ENCODE measurements at places on chromosomes 5 and 9.

DNA sequence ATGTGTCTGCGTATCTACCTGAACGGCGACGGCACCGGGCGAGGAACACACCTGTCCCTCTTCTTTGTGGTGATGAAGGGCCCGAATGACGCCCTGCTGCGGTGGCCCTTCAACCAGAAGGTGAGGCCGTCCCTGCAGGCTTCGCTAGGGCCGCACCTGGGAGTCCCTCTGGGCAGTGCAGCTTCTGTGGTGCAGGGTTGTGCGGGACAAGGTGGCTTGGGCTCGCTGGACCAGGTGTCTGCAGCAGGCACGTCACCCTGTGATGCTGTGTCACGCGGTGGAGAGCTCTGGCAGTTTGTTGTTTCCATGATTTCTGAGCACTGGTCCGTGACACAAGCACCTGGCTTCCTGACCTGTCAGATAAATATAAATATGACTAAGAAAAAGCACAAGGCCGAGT, 20.7 kb downstream of the FBXW5 start:
- no peak for DNase-seq

- no peak for DNase-seq
Observed at GRCh38 chr5:102249381-102249780, 46.7 kb downstream of the SLCO4C1 start.

DNA sequence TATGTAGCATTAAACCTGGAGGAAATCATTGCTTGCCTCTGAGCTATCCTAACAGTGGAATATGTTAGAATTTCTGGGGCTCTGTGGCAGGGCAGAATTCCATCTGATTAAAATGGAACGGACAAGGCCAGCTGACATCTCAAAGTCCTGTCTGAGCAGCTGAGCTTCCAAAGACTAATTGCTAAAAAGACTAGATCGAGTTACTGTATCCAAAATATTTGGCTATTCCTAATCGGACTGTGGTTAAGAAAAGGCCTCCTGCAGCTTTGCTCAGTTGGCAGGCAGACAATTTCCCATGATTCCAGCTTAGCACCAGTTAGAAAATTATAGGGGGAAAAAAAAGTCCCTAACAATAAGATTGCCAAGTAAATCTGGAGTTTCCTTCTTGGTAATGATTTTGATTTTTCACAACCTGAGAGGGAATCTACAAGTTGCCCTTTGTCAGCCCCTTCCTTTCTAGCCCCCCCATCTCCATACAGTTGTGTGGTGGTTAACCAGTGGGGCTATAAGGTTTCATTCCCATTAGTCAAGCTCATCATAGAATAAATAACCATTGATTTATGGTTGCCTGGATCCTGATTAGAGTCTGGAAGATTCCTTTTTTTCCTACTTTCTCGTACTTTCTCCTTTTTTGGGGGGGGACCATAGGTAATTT, 26.4 kb downstream of the PTGR1 start:
- no peak for DNase-seq

GRCh38 chr5:67221487-67222242, 25.1 kb upstream of the CD180 start:
- DNase-seq, result peak; percentile 60

GRCh38 chr5:149005077-149005892, 57.6 kb downstream of the SH3TC2 start:
- no peak for DNase-seq

DNA sequence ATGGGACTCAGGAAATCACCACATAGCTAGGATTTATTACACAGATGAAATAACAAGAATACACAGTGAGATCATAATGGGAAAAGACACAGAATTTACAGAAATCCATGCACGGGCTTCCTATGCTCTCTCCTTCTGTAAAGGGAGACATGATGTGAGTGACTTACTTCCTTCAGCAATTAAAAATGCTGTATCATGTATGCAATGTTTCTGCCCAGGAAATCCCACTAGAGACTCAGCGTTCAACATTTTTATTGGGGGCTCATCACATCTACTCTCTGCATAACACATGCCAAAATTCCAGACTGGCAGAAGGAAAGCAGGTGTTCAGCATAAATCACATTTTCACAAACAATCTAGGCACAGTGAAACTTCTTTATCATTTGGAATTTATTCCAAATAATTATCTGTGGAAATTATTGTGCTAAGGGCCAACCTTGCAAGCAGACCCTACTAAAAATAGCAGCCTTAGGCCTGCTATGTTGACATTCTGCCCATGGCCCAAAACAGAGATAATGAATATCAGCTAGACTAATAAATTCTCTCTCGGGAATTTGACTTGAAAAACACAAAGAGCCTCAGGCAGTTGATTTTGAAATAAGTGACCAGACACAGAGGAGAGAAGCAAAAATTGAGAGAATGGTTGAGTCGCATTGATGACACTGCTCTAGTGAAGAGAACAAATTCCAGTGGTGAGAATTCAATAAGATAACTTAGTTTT, 31.4 kb upstream of the SELENOP start:
- DNase-seq, result no peak

DNA sequence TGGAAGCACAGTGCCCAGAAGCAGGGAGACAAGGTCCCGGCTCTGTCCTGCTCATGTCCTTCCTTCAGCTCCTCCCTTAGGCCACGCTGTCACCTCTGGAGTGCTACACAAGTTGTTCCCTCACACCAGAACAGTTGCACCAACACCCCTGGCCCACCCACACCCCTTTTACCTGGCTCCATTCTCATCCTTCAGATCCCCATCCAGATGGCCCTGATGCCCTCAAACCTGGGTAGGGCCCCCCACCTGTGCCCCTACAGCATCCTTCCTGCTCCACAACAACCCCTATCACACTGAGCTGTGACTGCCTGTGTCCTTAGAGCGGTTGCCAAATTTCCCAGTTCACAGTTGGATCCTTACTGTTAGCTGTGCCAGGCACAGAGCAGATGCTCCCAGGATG, 29.2 kb downstream of the ANKS6 start:
- no peak for DNase-seq

DNA sequence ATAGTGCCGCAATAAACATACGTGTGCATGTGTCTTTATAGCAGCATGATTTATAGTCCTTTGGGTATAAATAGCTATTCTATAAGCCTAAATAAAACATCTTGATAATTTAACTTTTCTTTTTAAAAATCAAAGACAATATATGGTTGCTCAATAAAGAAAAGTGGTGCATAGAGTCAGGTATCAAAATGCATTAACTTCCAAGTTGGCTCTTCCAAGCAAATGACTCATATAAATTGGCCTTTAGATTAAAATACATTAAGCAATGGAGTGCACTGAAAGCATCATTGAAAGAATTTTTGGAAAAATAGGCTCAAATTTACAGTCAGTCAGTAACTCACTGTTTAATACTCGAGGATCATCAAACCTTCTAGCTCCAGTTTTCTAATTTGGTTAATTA, 106.6 kb downstream of the PLCXD3 start:
- no peak for DNase-seq

DNA sequence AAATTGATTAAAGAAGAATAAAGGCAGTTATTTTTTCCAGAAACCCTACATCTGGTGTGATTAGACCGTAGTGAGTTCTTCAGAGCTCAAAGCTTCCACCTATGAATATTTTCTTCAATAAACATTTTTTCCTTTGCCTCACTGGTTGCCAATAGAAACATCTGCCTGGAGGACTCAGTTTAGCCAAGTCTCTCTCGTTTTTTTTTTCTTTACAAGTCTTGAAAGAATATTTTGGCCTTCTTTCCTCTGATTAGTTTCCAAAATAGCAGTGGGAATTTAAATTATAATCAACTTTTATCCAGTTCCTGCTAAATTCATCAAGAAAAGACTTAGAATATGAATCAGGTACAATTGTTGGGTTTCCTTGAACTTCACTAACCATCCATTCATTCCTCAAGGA, 897.5 kb downstream of the TLE1 start:
- no peak for DNase-seq

- DNase-seq, result no peak
Observed at GRCh38 chr5:35324201-35324600, 93.9 kb upstream of the PRLR start.

DNA sequence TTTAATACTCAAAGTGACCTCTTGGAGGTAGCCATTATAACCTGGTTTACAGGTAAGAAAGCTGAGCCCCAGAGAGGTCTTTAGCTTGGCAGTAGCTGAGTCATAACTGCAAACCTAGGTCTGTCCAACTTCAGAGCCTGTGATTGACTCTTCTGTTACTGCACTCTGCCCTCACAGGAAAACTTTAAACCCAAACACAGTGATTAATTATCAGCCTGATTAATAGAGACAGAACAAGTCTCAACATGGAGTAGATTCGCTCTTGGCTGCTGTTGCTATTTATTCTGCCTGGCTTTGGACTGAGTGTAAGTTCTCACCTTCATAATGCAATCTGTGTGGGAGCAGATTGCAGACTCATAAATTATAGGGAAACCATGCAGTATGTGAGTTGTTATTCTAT, 27.4 kb upstream of the TXN start:
- DNase-seq, result no peak

DNA sequence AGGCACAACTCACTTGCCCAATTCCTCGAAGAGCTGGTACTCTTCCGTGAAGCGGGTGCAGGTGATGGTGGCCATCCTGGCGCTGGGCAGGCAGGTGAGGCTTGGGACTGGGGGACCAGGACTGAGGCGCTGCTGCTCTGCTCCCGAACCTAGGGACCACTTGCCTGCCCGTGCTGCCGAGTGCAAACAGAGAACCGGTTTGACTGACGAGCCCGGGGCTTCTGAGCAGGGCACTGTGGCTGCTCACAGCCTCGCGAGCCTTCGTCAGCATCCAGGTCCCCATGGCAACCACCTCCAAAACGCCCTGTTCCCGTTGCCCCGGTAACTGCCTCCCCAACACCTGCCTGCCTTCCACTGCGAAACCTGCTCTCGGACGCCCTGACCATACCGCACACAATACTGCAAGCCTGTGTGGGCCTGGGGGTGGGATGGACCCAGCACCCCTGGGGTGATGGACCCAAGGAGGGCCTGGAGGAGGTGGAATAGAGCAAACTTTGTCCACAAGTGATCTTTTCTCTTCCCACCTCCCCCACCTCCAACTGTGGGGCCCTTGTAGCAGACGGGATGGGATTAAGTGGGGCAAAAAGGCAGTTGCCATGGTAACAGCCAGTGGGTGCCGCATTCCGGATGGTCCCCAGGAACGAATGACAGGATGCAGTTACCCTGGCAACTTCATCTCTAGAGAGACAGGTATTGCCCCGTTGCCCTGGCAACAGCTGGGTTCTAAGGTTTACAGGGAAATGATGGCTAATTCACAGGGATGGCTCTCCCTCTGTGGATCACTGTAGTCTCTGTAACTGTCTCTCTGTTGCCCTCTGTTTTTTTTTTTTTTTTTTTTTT, at the start of gene CAMK2A:
TSS of gene CAMK2A (minus strand) at position 223 of the 840 bp plus-strand sequence. CDS start at position 75, 148 bp downstream.
- DNase-seq, result no peak

DNA sequence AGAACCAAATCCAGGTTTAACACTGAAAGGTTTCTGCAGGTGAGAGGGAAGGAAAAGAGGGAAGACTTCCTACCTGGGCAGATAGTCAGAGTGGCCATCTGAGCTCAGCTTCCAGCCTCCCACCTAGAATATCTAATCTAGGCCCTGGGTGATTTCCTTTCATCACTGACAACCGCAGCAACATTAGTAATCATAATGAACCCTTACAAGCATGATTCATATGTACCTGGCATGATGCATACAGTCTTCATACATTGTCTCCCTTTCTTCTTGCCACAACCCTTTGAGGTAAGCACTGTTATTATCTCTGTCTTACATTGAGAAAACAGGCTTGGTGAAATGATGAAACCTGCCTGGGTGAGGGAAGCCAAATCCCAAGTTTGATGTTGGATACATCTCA, 13.5 kb downstream of the AFAP1L1 start:
- DNase-seq, result no peak

DNA sequence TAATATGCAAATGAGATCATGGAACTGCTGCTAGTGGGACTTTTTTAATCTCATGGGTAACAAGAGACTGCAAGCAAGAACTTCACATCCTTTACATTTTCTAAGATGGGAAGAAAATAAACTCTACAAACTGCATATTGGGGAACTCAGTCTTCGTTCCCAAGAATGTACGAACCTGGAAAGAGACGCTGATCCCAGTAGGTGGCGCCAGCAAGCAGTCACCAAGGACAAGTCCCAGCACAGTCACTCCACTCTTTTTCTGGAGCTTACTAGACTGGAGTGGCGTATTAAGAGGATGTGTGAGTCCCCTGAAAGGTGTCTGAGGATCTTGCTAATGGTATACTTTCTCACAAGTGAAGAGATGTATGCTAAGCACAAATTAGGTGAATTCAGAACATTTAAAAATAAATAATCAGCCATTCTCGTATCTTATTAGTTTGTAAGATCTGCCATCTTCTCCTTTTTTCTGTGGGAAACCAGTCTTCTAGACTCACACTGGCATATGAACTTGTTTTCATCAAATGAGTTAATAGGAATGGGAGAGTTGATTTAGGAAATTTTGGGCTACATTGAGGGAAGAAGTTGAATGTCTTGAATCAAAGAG, 16.0 kb upstream of the PUM3 start:
- DNase-seq, result peak; percentile 31

DNA sequence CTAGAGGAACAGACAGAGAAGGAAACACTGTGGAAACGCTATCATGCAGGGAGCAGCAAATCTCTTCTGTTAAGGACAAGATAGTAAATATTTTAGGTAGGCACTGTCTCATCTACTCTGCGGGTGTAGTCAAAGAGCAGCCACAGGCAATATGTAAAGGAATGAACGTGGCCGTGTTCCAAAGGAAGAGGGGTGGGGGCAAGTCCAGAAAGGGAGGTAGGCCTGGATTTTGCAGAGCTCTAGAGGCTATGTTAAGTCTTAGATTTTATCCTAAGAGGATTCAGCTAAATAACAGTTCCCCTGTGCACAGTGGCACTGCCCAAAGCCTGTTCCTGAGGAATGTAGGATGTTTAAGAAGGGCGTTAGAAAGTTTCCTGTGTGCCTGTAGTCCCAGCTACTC, 161.6 kb downstream of the ACTL7B start:
- no peak for DNase-seq

Data from CD4-positive, alpha-beta T cell treated with Interleukin-6 at 100 ng/mL for 8 hours (primary cell).